Activated CD4-positive, alpha-beta T cell treated with anti-CD3 and anti-CD28 coated beads for 36 hours (primary cell): ENCODE measurements at places on chromosomes 2 and 18. TPM values are rescaled to one million over a fixed set of nuclear protein-coding genes. Genes with fewer than 3 reads are reported as not detected.

GRCh38 chr2:72673279-72673678 lies 152.6 kb downstream of the EXOC6B start:
- H3K4me3 ChIP-seq = no peak overlapping the region
- no peaks in the 10 kb centered on the region for H3K27me3 ChIP-seq
- DNase-seq = no peak
- peaks cover 20% of the 10 kb centered on the region for H3K36me3 ChIP-seq

- H3K27me3 ChIP-seq = peaks cover 9% of the 10 kb centered on the region
- no peaks in the 10 kb centered on the region for H3K4me1 ChIP-seq
- no peak within 1 kb of the TSS for H3K4me3 ChIP-seq
- DNase-seq = no peak
- no peak within 1 kb of the TSS for H3K27ac ChIP-seq
Observed at GRCh38 chr2:223051693-223052289, at the start of gene KCNE4. TSS of gene KCNE4 (plus strand) at chr2:223052190. CDS start at chr2:223052831, 641 bp downstream.

DNA sequence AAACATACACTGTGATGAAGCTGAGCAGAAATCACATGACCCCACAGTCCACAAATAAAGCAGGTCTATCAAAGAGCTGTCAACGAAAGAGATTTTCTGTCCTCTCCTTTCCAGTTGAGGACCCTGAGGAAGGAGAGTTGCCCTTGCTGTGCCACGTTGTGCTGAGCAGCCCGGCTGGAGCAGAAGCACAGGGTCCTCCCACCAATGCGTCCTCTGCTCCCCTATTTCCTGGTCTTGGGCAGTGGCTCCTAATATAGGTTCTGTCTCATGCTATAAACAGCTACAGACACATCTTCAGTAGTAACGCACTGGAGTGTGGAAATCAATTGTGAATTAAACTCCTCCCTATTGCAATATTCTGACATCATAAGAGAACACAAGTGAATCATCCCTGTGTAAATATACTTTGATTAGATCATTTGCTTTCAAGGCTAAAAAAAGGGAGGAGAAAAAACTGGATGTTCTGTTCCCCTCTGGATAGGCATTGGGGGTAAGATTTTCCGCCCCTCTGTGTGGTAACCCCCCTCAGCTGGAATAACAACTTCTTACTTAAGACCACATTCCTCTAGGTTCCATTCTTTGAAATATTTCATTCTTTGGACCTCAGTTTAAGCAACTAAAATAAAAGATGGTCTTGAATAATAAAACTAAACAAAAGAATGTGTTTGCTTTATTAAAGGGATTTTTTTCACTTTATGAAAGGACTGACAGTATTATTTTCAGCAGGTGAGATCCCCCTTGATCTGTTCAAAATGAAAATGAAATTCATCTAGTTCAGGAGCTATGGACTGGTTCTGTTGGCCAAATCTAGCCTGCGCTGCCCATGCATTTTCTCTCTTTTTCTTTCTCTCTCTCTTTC lies 8.3 kb upstream of the RHOB start:
- no peak for DNase-seq
- H3K4me3 ChIP-seq = no peak overlapping the region
- no peaks in the 10 kb centered on the region for H3K4me1 ChIP-seq
- H3K27me3 ChIP-seq = peaks cover 30% of the 10 kb centered on the region
- H3K36me3 ChIP-seq = no peaks in the 10 kb centered on the region

DNA sequence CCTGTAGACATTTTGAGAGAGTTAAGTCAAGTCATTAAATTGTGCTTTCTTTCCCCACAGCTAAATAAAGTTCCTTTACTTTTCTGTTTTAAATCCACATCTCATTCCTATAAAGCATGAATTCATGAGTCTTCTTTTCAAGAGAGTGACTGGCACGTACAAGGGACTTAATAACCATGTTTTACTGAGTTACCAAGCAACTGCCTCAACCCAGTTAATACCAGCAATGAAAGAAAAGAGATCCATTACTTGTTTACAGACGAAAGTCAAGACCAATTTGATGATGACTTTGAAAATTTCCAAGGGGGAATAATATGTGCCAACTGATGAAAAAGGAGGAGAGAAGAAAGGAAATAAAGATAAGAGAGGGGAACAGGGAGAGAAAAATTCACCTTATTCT lies 1082.5 kb upstream of the GYPC start:
- H3K27me3 ChIP-seq = peaks cover 2% of the 10 kb centered on the region
- no peak for DNase-seq
- no peaks in the 10 kb centered on the region for H3K36me3 ChIP-seq

DNA sequence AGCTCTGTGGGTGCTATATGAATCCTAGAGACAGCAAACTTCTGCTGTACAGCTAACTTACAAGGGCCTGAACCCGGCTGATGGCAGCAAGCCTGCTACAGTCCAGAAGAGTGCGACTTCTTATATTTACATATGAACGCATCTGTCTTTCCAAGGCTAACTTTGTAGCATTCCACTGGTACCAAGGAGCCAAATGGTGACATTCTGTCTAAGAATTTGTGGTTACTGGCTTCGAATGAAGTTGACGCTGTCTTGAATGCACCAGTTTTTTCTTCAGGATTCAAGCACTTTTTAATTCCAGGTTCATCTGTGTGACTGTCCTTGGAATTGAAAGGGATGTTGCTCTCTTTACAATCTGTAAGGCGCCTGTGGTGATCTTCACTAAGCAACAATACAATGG lies 42.4 kb downstream of the THUMPD2 start:
- peaks cover 60% of the 10 kb centered on the region for H3K36me3 ChIP-seq
- H3K27me3 ChIP-seq = no peaks in the 10 kb centered on the region
- no peak overlapping the region for H3K4me3 ChIP-seq
- H3K4me1 ChIP-seq = peaks cover 9% of the 10 kb centered on the region

DNA sequence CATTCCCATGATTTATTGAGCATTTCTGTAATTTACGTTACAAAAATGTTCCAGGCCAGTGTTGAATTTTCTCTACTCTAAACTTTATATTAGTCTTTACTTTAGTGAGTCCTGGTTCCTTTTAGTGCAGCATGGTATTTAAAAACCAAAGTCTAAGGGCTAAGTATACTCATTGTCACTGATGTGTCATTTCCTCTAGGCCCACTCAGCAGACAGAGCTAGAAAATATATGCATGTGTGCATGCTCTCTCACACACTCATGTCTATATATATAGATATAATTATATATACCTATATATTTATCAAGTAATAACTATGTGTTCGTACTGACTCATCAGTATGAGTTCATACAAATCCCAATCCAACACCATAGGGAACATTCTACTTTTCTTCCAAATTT lies 132.5 kb upstream of the SLC8A1 start:
- no peaks in the 10 kb centered on the region for H3K27me3 ChIP-seq
- no peak overlapping the region for H3K4me3 ChIP-seq
- H3K4me1 ChIP-seq = no peaks in the 10 kb centered on the region

GRCh38 chr2:241443486-241444223 lies 64.7 kb downstream of the STK25 start:
- peaks cover 27% of the 10 kb centered on the region for H3K4me1 ChIP-seq
- peak overlapping the region; percentile 45 for H3K27ac ChIP-seq
- peak; percentile 95 for DNase-seq
- H3K4me3 ChIP-seq = peak overlapping the region; percentile 48
- peaks cover 37% of the 10 kb centered on the region for H3K27me3 ChIP-seq
- H3K36me3 ChIP-seq = peaks cover 57% of the 10 kb centered on the region

- peaks cover 42% of the 10 kb centered on the region for H3K36me3 ChIP-seq
- no peaks in the 10 kb centered on the region for H3K27me3 ChIP-seq
- peak overlapping the region; percentile 99 for H3K27ac ChIP-seq
Observed at GRCh38 chr2:3222636-3223035, 155.0 kb downstream of the EIPR1 start.

GRCh38 chr2:31256611-31257382 lies 22.8 kb downstream of the EHD3 start:
- no peak overlapping the region for H3K4me3 ChIP-seq
- no peaks in the 10 kb centered on the region for H3K27me3 ChIP-seq
- H3K27ac ChIP-seq = no peak overlapping the region
- no peak for DNase-seq

DNA sequence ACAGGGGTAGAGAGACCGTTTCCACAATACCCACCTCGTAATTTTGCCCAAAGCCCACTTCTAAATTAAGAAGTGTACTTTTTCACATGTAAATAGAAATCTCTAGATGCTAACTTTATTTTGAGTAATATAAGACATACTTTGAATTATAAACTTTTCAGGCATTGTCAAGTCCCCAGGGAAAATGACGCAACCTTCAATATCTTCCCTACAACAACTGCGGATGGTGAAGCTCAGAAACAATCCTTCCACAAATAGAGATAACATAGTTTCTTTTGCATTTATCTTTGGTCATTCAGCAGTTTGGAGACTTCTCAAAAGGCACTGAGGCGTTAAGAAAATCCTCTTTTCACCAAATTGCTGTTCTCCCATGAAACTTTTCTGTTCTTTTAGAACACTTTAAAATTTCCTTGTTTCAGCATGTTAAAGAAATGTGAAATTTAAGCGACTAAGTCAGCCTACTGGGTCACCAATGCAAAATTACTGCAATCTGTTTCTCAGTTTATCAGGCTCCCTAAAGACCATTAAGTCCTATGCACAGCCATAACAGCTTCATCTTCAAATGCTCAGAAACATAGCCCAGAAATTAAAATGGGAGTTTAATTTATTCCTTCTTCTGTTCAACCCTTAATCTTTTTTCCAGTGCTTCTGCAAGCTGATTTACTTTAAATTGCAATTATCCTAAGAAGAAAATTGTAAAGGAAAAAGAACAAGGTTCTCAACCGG lies 118.3 kb upstream of the DNAJC10 start:
- no peaks in the 10 kb centered on the region for H3K4me1 ChIP-seq
- DNase-seq = no peak
- H3K27me3 ChIP-seq = peaks cover 9% of the 10 kb centered on the region
- H3K4me3 ChIP-seq = no peak overlapping the region

GRCh38 chr18:30987467-30988241 lies 54.9 kb downstream of the DSC3 start:
- H3K4me3 ChIP-seq = no peak overlapping the region
- H3K36me3 ChIP-seq = no peaks in the 10 kb centered on the region
- no peak for DNase-seq
- no peaks in the 10 kb centered on the region for H3K4me1 ChIP-seq

GRCh38 chr2:236366397-236366796 lies 102.2 kb upstream of the ASB18 start:
- H3K36me3 ChIP-seq = no peaks in the 10 kb centered on the region
- DNase-seq = peak; percentile 35
- H3K27ac ChIP-seq = no peak overlapping the region
- peaks cover 36% of the 10 kb centered on the region for H3K4me1 ChIP-seq
- H3K4me3 ChIP-seq = no peak overlapping the region

GRCh38 chr2:39313575-39313974 lies 69.8 kb upstream of the CDKL4 start:
- no peak for DNase-seq
- H3K36me3 ChIP-seq = peaks cover 4% of the 10 kb centered on the region
- H3K4me1 ChIP-seq = no peaks in the 10 kb centered on the region
- H3K27me3 ChIP-seq = no peaks in the 10 kb centered on the region

- no peak for DNase-seq
- no peaks in the 10 kb centered on the region for H3K36me3 ChIP-seq
- H3K27ac ChIP-seq = no peak overlapping the region
- H3K4me1 ChIP-seq = no peaks in the 10 kb centered on the region
- no peak overlapping the region for H3K4me3 ChIP-seq
Observed at GRCh38 chr2:240902615-240903041, 3.5 kb upstream of the CROCC2 start.

- no peaks in the 10 kb centered on the region for H3K36me3 ChIP-seq
- H3K27ac ChIP-seq = no peak overlapping the region
- no peaks in the 10 kb centered on the region for H3K27me3 ChIP-seq
- no peaks in the 10 kb centered on the region for H3K4me1 ChIP-seq
- peak; percentile 9 for DNase-seq
- H3K4me3 ChIP-seq = no peak overlapping the region
Observed at GRCh38 chr2:241798081-241798630, 10.8 kb upstream of the NEU4 start.

DNA sequence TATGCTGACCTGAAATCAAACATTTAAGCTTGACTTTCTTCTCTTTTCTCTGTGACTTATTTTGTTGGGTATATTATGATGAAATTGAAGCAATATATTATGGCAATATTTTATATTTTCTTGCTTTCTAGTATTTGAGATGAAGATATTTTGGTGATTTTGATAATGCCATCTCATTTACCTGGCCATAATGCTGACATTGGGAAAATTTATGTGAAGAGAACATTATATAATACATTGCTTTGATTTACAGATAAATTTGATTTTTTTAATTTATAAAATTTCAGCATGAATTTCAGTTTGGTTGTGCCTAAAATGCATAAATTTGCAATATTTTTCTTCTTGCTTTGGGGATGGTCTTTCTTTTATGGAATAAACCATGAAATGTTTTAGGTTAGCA lies 1413.7 kb upstream of the TMEFF2 start:
- H3K27ac ChIP-seq = no peak overlapping the region
- H3K4me1 ChIP-seq = no peaks in the 10 kb centered on the region
- no peaks in the 10 kb centered on the region for H3K27me3 ChIP-seq
- no peak for DNase-seq

DNA sequence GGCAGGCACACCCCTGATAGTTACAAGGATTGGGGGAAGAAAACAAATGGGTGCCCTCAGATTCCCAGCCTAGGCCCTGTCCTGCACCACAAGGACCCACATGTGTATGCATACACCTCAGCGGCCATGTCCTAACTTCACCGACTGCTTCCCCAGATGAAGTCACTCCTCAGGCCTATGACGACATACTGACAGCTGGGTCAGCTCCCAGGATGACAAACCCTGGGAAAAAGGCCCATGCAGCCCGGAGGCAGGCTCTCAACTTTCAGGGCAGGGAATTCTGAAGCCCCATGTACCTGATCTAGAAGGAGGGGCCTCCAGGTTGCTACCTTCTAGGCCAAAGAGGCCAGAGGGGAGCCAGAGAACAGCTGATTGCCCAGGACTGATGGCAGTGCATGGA lies 11.0 kb upstream of the PLEKHM3 start:
- H3K27me3 ChIP-seq = no peaks in the 10 kb centered on the region
- peaks cover 5% of the 10 kb centered on the region for H3K4me1 ChIP-seq

GRCh38 chr2:220219371-220219770 lies 591.9 kb downstream of the SLC4A3 start:
- no peaks in the 10 kb centered on the region for H3K27me3 ChIP-seq
- H3K4me3 ChIP-seq = no peak overlapping the region
- no peak overlapping the region for H3K27ac ChIP-seq
- H3K36me3 ChIP-seq = no peaks in the 10 kb centered on the region

DNA sequence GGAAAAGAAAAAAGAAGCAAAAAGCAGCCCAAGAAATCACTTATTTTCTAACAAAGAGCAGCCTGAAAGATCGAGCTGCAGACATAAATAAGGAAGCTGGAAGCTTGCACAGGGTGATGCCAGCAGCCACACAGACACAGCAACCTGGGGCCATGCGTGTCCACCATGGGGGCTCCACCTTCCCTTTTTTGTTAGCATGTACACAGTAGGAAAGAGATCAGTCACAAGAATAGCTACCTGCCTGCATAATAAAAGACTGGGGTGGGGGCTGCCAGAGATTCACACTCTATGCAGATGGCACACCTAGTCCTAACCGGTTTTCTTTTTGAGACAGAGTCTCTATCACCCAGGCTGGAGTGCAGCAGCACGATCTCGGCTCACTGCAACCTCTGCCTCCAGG lies 2.9 kb upstream of the CNOT11 start:
- DNase-seq = no peak
- no peaks in the 10 kb centered on the region for H3K27me3 ChIP-seq
- H3K4me3 ChIP-seq = no peak overlapping the region
- H3K4me1 ChIP-seq = peaks cover 21% of the 10 kb centered on the region
- H3K36me3 ChIP-seq = peaks cover 12% of the 10 kb centered on the region
- H3K27ac ChIP-seq = no peak overlapping the region

CFAP210 gene
- total RNA-seq = not detected

FASTKD1 gene
- total RNA-seq = 29.8 TPM

SLC14A1 gene
- total RNA-seq = 1.3 TPM

ARHGEF33 gene
- 0.09 TPM for total RNA-seq

KYNU gene
- not detected for total RNA-seq

MAPK4 gene
- total RNA-seq = not detected

LYPD6B gene
- total RNA-seq = not detected
